ENCODE measurements at places on chromosomes 4 and X. TPM values are rescaled to one million over a fixed set of nuclear protein-coding genes. Genes with fewer than 3 reads are reported as not detected.

Gene SLIT2
- 16.3 TPM for total RNA-seq

Gene RTL3
- 1.9 TPM for total RNA-seq

Gene HERC5
- 2.2 TPM for total RNA-seq

Gene FMR1
- 57.3 TPM for total RNA-seq
